ENCODE measurements at places on chromosomes 7 and 10. TPM values are rescaled to one million over a fixed set of nuclear protein-coding genes. Genes with fewer than 3 reads are reported as not detected.

DNA sequence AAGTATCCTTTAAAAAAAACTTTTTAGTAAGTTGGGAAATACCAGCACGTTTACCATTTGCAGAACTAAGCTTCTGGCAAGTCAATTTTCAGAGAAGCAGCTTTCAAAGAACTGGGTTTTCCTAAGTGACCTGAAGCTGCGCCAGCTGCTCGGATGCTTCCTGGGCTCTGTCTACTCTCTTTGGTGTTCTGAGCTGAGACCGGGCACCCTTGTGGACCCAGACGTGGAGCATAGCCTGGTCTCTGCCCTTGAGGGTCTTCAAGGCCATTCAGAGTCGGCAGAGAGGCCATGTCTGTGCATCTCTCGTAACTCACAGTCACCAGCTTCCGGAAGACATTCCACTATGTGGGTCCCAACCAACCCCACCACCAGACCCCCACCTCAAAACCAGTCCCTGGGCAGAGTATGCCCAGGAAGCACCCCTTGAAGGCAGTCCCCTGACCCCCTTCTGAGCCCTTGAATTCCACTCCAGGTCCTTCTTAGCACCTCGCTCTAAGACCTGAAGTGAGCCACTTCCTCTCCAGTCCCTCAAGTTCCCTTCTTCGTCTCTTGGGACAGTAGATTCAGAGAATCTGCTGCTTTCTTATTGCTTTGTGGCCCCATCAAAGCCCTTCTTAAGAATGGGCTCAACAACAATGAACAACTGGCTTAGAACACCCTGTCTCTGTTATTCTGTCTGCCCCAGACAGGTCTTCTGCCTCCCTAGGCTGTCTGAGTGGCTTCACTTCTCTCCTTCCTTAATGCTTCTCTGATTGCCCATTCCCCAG is 8.5 kb downstream of the CALML5 start:
- no peak for DNase-seq

DNA sequence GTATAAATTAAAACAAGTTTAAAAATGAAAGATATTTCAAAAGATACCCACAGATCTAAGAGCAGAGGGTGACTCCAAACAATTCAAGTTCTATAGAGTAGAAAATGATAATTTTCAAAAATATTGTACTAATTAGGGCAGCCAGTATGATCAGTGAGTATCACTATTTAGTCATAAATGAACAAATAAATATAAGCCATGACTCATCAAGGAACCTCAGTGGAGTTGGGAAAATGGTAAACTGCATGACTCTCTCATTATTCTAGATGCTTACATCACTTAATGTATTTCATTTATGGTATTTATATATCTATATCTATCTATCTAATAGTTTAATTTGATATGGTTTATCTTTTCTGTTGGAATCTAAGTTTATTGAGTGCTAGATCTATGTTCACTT is 94.3 kb downstream of the THSD7A start:
- no peak for DNase-seq

GRCh38 chr10:76205361-76205760 is 773.9 kb downstream of the LRMDA start:
- DNase-seq, result no peak

Gene GDF10
- polyA plus RNA-seq, result 0.84 TPM

DNA sequence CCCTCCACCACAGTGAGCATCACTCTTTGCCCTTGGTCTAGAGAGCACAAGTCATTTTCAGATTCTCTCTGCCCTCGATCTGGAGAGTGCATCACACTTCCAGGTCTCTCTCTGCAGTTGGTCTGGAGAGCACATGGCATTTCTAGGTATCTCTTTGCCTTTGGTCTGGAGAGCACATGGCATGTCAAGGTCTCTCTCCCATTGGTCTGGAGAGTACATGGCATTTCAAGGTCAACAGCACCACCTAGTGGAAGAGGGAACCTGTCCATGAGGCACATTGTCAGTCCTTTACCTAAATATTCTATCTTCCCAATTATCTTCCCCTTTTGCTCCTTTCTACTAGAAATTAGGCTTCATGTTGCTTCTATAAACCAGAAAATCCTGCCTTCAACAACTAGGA is 1139.4 kb downstream of the XPNPEP1 start:
- peak; percentile 1 for DNase-seq

Gene RELN
- polyA plus RNA-seq, result 5.3 TPM

GRCh38 chr7:1794888-1795542 is 124.9 kb downstream of the ELFN1 start:
- DNase-seq, result no peak

GRCh38 chr7:26167303-26167934 is 15.4 kb downstream of the NFE2L3 start:
- no peak for DNase-seq

DNA sequence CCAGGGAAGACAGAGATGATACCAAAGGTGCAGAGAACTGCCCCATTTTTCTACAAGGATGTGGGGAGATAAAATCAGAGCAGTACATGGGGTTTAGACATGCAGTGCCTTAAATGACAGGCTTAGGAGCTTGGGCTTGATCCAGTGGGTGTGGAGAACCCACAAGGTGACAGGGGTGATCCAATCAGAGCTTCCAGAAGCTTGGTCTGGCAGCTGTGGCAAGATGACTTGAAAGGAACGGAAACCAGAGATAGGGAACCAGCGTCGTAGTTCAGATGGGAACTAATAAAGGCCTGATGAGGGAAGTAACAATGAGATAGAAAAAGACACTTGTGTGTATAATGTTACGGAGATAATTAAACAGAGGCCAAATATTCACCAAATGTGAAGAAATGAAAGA is 80.7 kb downstream of the SLC37A3 start:
- no peak for DNase-seq

DNA sequence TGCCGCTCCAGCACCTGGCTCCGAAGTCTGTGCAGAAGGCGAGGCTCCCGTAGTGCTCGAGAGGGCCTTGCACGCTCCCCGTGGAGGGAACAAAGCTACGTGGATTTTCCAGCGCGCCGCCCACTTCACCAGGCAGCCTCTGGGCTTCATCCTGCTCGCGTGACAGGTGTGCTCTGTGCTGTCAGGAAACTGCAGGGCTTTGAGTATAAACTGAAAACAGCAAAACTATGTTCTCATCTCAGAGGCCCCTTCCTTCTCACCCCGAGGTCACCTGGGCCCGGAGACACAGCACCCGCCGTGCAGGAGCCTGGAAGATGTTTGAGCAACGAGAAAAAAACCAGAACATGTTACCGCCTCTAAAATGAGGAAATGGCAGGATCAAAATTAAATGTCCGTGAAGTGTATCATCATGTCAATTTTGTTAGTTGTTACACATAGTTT is 17.6 kb upstream of the GPR146 start:
- no peak for DNase-seq

Gene ITGA8
- polyA plus RNA-seq, result 7.5 TPM

DNA sequence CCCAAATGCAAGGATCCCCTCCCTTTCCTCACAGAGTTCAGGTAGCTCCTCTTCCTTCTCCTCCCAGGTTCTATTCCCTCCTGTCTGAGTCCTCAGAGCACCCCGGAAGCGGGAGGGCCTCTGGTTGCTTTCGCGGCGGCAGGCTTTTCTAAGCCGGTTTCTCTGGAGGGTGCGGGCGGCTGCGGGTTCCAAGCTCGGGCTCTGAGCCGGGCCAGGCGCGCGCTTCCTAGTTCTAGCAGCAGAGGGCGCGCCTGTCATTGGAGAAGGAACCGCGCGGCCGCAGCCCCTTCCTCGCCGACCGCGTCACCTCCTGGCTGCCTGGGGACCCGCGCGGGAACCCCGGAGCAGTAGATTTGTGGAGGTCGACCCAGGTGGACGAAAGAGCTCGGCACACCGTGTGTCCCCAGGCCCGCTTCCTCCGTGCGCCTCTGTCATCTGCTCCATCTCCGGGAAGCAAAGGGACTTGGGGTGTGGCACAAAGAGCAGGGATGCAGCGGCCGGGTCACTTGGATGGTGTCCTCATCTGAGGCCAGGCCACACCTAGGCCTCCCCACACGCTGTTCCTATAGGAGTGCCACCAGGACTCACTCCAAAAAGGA is 389.0 kb upstream of the PODXL start:
- peak; percentile 30 for DNase-seq

- peak; percentile 40 for DNase-seq
These were observed 70.4 kb upstream of the APBB1IP start for GRCh38 chr10:26367771-26368170.

- peak; percentile 57 for DNase-seq
These were observed 20.2 kb downstream of the SLC16A12 start for GRCh38 chr10:89515031-89515841.

GRCh38 chr7:98456866-98457265 is 56.0 kb upstream of the BAIAP2L1 start:
- peak; percentile 73 for DNase-seq
